Caki2 (cell line): ENCODE measurements at places on chromosomes 1 and 21.
A peak's percentile ranks its signal among the peaks of the same experiment; 100 is the strongest.

GRCh38 chr1:220127076-220127475 is 33.1 kb downstream of the IARS2 start:
- DNase-seq: no peak

- DNase-seq: peak; percentile 66
These were observed 86.8 kb downstream of the KCNJ6 start for GRCh38 chr21:37829447-37829846.

DNA sequence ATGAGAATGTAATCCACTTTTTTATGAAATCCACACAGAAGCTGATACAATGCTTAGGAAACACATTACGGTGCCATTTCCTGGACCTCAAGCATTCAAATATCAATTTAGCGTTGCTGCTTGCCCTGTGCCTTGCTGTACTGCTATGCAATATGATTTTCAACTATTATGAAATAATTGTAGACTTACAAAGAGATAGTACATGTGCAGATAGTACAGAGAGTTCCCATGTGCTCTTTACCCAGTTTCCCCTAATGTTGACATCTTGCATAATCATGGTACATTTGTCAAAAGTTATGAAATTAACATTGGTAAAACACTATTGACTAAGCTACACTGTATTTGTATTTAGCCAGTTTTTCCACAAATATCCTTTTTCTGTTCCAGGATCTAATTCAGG is 37.7 kb upstream of the PTBP2 start:
- no peak for DNase-seq

GRCh38 chr1:61051443-61051718 is 31.0 kb upstream of the NFIA start:
- no peak for DNase-seq

GRCh38 chr1:115813727-115814126 is 27.2 kb downstream of the NHLH2 start:
- DNase-seq: no peak

- no peak for DNase-seq
These were observed 542.1 kb downstream of the COL11A1 start for GRCh38 chr1:102566182-102566581.

DNA sequence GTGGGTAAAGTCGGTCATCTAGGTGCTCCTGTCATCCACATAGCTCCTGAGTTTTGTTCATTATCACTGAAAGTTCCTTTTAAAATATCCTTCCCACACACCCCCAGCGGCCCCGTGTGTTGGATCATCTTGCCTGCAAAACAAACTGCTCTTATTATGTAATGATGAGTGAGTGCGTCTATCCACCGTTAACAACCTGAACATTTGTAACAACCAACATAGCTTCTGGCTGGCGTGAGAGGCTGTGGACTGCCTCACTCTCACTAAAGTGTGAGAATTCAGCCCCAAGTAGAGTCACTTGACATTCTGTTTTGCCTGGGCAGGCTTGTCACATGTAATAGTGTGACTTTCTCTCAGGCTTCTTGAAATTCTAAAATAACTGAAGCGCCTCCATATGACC is 14.5 kb upstream of the KCNA2 start:
- DNase-seq: no peak

- no peak for DNase-seq
These were observed at the start of gene PRELP for GRCh38 chr1:203475012-203475981. Gene PRELP (plus strand): TSS chr1:203475806. CDS start chr1:203483185, 7,379 bp downstream.

- DNase-seq: no peak
These were observed 16.2 kb downstream of the KRTAP10-1 start for GRCh38 chr21:44523567-44524413.

DNA sequence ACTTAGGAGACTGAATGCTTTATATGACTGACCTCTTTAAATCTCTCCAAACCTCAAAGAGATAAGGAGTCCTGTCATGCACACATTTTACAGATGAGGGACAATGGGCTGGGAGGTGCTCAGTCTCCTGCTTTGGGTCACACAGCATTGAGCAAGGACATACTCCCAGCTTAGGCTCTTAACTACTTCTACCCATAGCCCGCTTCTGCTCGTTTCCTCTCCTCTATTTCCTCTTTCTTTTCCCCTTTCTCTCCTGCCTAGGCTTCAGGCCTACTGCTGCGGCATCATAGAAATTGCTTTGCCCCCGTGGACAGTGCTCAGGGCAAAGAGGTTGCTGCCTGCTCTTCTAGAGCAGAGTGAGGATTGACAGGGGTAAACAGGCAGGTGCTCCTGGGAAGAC is 12.4 kb upstream of the ZNF691 start:
- DNase-seq: no peak

- no peak for DNase-seq
These were observed 1.6 kb downstream of the TLCD4 start for GRCh38 chr1:95118710-95119109.

- no peak for DNase-seq
These were observed 19.6 kb upstream of the PIK3R3 start for GRCh38 chr1:46152016-46152415.

- DNase-seq: no peak
These were observed 20.2 kb upstream of the TCEA3 start for GRCh38 chr1:23444596-23445390.

- peak; percentile 69 for DNase-seq
These were observed 29.6 kb downstream of the RGS5 start for GRCh38 chr1:163173121-163173520.

GRCh38 chr21:45617021-45617921 is 26.3 kb upstream of the PCBP3 start:
- no peak for DNase-seq

GRCh38 chr1:41462680-41463004 is 21.8 kb downstream of the EDN2 start:
- no peak for DNase-seq

DNA sequence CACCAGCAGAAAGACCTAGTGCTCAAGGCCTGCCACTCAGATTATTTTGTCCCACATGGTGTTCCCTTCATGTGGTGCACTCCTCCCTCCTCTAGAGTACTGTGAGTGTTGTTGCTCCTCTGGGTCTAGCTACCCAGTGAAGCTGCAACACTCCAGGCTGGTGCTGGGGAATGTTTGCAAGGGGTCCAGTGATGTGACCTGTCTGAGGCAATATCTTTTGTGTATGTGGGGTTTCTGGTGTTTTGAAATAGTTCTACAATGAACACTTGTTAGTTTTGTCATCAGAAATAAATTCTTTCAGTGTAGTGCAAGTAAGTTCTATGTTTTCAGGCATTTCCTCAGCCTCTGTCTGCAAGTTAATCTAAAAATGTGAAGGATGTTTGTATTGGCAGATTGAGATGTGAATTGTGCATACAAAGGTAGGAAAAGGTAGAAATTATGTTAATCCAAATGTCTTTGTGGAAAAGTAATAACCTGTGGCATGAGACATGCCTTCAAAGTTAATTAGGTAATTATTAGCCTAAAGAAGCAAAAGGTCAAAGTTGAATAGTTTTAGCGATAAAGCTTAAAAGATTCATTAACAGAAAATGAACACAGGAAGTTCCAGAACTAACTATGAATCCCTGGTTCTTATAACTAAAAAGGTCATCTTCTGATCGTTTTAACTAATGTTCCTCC is 616.8 kb downstream of the LTN1 start:
- DNase-seq: peak; percentile 32

GRCh38 chr1:228669242-228669585 is 66.1 kb upstream of the RHOU start:
- DNase-seq: no peak

DNA sequence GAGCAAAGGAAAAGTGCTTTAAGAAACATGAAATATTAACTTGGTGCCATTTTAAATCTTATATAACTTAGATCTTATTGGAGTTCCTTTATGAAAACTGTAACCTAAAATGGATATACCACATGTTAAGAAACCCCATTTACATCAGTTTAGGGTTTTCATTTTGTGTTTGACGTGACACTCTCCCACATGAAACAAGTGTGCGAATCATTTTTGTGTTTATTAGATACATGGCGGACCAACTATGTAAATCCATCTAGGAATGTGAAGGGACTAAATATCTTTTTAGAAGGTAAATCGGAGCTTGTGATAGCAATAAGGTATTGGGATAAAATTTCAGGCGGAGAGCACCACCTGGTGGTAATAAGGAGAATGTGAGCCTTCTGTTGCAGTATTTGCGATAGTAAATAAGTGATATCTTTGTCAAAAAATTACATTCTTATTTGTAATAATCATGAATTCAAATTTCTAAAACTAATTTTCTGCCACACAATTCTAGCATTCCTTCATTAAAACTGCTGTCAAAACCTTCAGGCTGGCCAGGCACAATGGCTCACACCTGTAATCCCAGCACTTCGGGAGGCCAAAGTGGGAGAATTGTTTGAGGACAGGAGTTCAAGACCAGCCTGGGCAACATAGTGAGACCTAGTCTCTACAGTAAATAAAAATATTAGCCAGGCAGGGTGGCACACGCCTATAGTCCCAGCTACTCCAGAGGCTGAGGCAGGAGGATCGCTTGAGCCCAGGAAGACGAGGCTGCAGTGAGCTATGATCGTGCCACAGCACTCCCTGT is 31.3 kb downstream of the SMAP2 start:
- peak; percentile 26 for DNase-seq

GRCh38 chr1:50529510-50529909 is 106.3 kb upstream of the DMRTA2 start:
- no peak for DNase-seq

DNA sequence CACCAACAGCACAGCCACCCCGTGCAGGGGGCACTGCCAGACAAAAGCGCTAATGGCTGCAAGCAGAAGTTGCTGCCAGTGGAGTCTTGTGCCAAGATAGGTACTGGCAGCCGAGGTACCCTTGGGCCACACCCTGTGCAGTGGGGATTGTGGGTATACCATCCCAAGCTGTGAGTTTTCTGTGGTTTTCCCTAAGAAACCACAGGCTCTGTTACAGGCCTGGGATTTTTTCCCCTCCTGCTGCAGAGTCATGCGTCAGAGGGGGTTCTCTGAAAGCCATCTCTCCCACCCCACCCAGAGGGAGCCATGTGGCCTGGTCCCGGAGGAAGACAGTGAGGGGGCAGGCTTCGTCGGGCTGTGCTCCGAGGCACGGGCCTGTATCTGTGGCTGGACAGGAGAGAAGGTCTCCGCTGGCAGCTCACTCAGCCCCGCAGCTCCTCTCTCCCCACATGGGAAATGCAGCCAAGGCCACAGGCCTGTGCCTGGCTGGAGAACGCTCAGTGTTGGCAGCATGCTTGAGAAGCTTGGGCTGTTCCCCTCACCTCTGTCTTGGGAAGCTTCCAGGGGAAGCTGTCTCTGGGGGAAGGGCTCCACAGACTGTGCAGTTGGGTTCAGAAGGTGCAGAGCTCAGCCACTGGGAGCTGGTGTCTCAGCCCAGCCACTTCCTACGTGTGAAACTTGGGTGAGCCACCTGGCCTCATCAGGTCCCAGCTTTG is 42.5 kb downstream of the NEK2 start:
- peak; percentile 62 for DNase-seq

- DNase-seq: no peak
These were observed 615.5 kb upstream of the ADAMTS5 start for GRCh38 chr21:27582246-27582947.

- DNase-seq: no peak
These were observed 45.7 kb upstream of the CACYBP start for GRCh38 chr1:174954073-174954460.

DNA sequence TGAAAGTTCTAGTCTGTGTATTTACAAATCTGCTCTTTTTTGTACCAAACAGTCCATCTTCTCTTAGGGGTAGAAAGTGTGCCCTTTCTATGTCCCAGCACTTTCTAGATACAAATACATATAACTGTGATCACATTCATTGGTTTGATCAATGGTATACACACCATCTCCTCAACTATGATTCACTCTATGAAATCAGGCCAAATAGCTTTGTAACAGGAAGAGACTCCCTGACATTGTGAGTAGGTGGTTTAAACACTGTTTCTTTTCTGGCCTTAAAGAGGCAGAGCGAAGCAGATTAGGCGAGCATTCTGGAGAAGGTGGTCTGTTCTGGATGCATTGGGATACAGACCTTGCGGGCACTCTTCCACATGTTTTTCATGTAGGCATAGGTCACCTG is 39.3 kb upstream of the EXOSC10 start:
- DNase-seq: no peak

DNA sequence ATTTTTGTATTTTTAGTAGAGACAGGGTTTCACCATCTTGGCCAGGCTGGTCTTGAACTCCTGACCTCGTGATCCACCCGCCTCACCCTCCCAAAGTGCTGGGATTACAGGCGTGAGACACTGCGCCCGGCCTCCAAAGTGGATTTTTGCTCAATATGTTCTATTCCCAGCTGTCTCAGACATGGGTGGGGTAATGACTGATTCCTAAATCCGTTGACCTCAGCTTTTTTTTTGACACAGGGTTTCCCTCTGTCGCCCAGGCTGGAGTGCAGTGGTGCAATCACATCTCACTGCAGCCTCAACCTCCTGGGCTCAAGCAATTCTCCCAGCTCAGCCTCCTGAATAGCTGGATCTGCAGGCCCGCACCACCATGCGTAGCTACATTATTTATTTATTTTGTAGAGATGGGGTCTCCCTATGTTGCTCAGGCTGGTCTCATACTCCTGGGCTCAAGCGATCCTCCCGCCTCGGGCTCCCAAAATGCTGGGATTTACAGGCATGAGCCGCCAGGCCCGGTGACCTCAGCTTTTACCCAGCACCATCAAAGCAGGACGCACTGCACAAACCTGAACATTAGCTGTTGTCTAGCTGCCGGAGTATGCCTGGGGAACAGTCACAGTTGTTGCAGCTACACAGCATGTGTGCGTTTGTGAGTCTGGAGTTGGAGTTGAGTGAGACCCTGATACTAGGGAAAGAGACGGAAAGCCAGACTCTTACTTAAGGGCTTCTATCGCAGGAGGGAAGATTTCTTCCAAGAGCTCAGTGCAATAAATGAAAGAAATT is 43.7 kb upstream of the PSEN2 start:
- DNase-seq: no peak

GRCh38 chr1:26583646-26584485 is 54.3 kb downstream of the RPS6KA1 start:
- DNase-seq: no peak

GRCh38 chr1:165443539-165444311 is 1.2 kb downstream of the RXRG start:
- no peak for DNase-seq

- no peak for DNase-seq
These were observed 119.0 kb upstream of the NRIP1 start for GRCh38 chr21:15183813-15184257.

GRCh38 chr1:96971849-96972602 is 250.4 kb downstream of the PTBP2 start:
- DNase-seq: no peak

DNA sequence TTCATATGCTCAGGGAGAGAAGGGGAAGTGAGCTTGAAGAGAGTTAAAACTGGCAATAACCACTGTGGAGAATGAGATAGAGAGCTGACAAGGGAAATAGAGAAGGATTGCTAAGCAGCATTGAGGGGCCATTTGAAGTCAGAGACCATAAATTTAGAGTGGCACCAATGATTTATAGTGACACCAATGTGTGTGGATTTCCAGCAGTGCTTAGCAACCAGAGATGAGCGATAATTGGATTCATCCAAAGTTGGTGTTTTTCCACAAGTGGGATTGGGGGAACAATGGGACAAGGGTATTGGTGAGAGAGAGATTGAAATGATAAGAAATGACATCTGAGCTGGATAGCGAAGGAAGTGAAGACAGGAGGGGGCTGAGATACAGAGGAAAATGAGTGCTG is 114.1 kb downstream of the C1orf94 start:
- no peak for DNase-seq

- DNase-seq: no peak
These were observed at the start of gene KRTAP19-7 for GRCh38 chr21:30561264-30561895. Gene KRTAP19-7 (minus strand): TSS chr21:30561314. CDS start chr21:30561289, 25 bp downstream.

GRCh38 chr21:33412832-33413519 is 9.8 kb downstream of the IFNGR2 start:
- peak; percentile 88 for DNase-seq
